ENCODE measurements at places on chromosomes 13 and 19. TPM values are rescaled to one million over a fixed set of nuclear protein-coding genes. Genes with fewer than 3 reads are reported as not detected.

Gene INSL3
- not detected for total RNA-seq

Gene MISP3
- total RNA-seq = 0.21 TPM

Gene FCHO1
- total RNA-seq = 1.4 TPM

Gene ZNF525
- 23.1 TPM for total RNA-seq

Gene TPTE2
- 0.16 TPM for total RNA-seq

Gene GPR12
- not detected for total RNA-seq

Gene SPTBN4
- 1.7 TPM for total RNA-seq

Gene GIPR
- total RNA-seq = 0.26 TPM

Gene PNMA8B
- total RNA-seq = 4.0 TPM

Gene ACP4
- total RNA-seq = not detected

Gene STOML3
- not detected for total RNA-seq

Gene PCDH17
- 12.4 TPM for total RNA-seq

Gene RGCC
- 21.1 TPM for total RNA-seq

Gene RNF17
- total RNA-seq = not detected

Gene LILRA6
- 0.95 TPM for total RNA-seq

Gene TGFB1
- total RNA-seq = 9.2 TPM

Gene SLC25A15
- total RNA-seq = 11.8 TPM

Gene ZNF227
- total RNA-seq = 34.5 TPM

Gene ZNF563
- total RNA-seq = 8.4 TPM

All from urinary bladder (tissue), 4 donors.